HFF-Myc (cell line): ENCODE measurements at places on chromosomes 6 and 20.
A peak's percentile ranks its signal among the peaks of the same experiment; 100 is the strongest.

DNA sequence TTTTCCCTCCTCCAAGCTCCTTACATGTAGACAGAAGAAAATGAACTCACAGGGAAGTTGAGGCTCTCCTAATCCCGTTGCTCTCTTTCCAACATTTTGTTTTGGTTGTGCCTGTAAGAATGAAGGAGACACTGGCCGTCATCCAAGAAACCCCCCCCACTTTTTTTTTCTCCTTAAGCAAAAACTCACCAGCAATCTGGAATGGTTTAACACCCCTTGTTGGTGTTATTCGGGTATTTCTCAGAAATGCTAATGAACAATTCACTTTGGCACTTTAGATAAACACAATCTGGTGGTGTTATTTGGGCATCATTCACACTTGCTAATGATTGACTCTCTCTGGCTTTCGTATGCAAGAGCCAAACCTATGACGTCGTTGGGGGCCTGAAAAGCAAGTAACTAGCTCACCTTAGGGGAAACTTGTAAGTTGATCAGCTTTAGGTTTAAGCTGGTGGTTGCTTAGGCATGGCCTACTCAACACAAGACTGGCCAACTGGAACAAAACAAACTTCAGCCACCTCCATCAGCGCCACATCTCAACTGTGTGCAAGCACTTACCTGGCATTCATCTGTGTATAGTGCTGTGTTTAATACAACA, 24.3 kb upstream of the OLIG3 start:
- DNase-seq = no peak

DNA sequence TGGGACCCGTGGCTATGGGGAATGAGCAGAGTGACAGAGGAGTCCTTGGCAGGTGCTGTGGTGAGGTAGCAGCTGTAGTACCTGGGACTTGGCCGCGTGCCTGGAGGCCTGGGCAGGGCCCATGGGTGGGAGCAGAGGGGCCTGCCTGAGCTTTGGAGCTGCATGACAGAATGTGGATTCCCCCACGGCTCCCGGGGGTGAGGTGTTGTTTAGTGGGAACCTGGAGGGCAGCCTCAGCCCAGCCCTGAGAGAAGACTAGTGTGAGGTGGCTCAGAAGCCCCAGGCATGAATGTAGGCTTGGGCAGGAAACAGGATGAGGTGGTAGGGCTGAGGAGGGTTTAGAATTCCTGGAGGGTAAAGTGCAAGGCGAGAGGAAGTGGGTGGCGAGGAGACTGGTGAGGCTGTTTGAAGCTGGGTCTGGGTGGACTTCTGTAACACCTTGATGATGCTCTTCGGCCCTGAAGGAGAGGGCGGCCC, 86.5 kb upstream of the SCP2D1 start:
- no peak for DNase-seq

DNA sequence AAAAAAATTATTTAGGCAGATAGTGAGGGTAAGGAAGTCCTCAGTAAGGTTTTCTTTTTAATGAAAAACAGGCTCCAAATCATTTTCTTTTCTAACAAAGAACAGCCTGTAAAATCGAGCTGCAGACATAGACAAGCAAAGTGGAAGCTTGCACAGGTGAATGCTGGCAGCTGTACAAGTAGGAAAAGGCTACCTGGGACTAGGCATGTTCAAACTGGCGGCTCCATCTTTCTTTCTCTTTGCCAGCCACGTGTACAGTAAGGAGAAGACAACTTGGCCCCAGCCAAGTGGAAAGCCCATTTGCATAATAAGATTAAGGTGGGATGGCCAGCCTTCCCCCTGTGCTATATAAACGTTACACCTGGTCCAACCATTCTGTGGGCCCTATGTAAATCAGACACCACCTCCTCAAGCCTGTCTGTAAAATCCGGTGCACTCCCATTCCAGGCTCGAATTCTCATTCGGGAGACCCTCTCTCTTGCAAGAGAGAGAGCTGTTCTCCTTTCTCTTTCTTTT, 27.0 kb upstream of the SLC2A12 start:
- no peak for DNase-seq

DNA sequence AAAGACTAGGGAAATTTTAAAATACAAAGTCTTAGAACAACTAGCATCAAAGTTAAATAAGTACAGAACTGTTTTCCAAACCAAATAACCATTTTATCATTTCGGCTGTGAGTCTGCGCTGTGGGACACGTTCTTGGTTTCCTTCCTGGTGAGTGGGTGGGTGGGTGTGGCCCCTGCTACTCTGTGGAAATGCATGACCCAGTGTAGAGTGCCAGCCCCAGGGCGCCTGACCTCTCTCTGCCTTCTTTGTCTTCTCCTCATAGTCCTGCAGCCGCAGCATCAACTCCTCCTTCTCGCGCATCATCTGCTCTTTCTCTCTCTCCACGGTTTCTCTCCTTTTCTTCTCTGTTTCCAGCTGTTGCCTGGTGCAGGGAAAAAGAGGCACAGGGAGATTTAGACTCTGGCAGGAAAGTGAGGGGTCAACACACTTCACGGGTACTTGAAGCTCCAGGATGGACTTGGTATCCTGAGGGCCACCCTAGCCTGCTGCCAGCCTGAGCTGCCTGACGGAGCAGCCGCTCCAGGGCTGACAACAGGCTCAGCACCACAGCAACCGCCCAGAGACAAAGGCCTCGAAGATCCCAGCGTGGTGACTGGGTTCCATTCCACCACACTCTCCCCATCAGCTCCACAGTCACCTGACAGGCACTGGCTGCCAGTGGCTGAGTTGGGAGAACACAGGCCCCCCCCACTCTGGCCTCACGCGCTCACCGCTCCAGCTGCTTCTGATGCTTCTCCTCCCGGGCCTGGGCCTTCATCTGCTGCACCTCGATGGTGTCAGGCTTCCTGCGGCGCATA, 48.4 kb downstream of the EZR start:
- DNase-seq = no peak

- no peak for DNase-seq
Measured at GRCh38 chr6:23200946-23201345, 631.6 kb downstream of the HDGFL1 start.

DNA sequence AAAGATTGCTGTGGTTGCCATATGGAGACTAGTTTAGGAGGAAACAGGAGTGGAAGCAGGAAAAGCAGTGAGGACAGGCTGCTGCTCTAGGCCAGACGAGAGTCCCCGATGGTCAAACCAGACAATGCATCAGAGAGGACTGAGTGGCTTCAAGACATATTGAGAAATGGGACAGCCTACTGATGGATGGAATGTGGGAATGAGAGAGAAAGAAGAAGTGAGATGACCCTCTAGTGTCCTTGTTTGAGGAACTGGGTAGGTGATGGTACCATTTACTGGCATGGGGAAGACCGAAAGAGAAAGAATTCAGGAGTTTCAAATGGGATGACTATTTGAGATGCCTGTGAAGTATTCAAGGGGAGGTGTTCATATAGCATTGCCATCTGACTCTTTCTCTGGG, 111.8 kb upstream of the LAMP5 start:
- DNase-seq = no peak

- no peak for DNase-seq
Measured at GRCh38 chr6:157471895-157472686, 91.1 kb downstream of the ZDHHC14 start.

GRCh38 chr6:138862456-138862855, 66.6 kb downstream of the ECT2L start:
- DNase-seq = no peak

DNA sequence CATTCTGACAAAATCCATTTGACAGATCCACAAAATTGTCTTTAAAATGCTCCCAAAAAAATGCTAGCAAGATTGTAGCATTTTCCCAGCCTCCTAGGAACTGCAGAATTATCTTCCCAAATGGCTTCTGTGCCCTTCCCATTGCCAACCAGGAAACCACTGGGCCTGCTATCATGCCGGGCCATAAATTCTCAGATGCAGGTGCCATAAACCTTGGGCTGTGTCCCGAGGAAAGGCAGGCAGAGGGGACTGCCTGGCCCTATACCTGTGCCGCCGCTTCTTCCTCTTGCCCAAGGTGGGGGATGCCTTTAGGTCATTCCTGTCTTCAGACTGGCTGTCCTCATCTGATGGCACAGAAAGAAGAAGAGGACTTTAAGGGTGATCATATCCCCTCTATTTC, 2.8 kb downstream of the VSX1 start:
- no peak for DNase-seq

DNA sequence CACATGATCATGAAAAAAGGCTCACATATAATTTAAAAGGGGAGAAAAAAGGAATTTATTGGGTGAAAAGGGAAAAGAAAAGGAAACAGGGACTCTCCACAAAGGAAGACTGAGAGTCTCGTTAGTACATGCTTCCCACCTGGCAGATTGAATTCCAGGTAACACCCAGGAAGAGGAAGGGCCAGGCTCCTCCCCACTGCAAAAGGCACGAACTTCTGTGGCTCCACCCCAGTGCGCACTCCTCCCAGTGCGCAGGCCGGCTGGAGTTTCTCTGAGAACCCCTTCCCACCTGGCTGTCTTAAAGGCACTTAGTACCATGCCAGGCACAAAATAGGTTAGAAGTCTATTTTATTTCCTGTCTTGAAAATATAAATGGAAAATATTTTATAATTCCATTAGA, 129.8 kb downstream of the COL12A1 start:
- no peak for DNase-seq

- no peak for DNase-seq
Measured at GRCh38 chr6:89413006-89413400, 930 bp upstream of the RRAGD start.

GRCh38 chr20:52025938-52026337, 165.6 kb downstream of the ZFP64 start:
- no peak for DNase-seq

DNA sequence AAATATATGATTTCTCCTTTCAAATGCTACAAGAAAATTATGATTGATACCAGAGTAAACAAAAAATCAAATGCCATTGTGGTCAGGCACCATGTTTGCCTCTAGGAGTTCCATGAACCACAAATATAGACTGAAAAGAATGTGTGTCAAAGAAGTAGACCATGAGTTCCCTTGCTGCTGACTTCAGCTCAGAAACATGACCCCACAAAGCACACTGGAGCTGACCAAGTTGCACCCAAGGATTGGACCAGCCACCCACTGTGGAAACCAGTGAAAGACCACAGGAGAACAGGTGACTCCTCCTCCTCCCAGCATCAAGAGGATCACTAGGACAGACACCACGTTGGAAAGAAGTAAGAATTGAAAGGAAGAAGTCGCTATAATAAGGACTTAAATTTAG, 90.8 kb upstream of the TENT5A start:
- DNase-seq = no peak

DNA sequence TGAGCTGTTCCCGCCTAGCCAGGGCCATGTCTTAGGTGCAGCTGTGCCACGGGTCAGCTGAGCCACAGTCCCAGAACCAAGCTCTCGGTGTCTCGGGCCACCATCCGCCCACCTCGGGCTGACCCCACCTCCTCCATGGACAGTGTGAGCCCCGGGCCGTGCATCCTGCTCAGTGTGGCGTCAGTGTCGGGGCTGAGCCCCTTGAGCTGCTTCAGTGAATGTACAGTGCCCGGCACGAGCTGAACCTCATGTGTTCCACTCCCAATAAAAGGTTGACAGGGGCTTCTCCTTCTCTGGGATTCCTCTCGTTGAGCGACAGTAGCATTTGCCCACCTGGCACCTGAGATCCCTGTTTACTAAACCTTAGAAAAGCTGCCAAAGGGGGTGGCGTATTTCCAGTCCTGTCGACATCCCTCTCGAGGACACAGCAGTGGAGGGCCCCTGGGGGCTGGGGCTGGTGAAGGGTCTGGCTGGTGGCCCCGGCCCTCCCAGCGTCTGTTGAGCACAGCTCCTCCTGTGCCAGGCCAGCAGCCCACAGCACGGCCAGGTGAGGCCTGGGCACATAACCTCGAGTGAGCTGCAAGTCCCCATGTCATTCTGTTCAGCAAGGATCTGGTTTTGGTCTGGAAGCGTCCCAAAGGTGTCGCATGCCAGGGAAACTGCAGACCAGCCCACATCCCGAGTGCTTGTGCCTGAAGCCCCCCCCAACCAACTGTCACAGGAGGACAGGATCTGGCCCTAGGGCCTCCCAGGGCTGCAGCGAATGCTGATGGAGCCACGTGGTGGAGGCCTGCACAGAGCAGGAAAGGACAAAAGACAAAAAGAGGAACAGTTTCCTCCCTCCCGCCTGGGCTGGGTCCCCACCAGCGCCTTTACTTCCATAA, 21.2 kb upstream of the PYGB start:
- DNase-seq = no peak

DNA sequence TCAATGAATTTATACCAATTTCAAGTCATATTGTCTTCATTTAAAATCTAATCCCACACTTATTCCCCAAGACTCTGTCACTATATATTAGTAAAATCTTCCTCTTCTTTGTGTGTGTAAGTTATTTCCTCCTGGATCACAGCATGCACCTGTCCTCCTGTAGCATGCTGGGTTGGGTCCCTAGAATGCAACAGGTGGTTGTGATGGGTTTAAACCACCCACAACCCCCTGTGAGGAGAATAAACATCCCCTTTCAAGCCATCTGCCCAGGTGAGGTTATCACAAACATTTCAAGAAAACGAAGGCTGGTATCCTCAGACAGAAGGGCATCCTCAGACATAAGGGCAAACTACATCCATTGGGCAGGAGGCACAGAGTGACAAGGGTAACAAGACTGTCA, 26.4 kb downstream of the DZANK1 start:
- no peak for DNase-seq

DNA sequence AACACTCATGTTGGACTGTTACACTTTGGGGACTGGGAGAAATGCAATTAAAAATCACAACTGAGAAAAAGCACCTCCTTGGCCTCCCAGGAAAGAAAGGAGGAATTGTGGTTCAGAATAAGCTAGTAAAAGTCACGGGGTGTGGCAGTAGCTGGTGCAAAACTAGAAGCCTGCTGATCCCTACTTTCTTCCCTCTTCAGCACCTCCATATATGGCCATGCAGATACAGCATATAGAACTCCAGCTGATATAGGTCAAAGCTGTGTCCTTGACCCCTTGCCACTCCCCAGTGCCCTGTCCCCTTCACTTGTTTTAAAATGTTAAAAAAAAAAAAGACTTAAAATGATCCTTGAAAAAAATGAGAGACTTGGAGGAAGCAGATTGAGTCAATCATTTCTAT, 5.5 kb upstream of the FLRT3 start:
- DNase-seq = no peak

DNA sequence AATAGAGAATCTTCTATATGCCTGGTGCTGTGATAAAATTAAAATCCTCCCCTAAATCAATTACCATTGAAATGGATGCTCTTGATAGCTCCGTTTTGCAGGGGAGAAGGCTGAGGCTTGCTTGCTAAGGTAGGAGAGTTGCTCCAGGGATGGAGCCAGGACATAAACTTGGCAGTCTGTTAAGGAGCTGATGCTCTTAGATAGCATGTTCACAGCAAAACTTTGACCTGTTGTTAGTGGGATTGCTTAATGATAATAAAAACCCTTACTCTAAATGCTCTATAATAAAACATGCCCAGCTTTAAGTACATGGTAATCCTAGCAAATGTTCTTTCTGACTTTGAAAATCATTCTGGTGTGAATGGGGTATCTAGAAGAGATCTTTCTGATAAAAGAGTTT, 228.4 kb upstream of the JAG1 start:
- DNase-seq = no peak

GRCh38 chr6:166815629-166816028, 140.7 kb downstream of the RNASET2 start:
- peak; percentile 2 for DNase-seq

DNA sequence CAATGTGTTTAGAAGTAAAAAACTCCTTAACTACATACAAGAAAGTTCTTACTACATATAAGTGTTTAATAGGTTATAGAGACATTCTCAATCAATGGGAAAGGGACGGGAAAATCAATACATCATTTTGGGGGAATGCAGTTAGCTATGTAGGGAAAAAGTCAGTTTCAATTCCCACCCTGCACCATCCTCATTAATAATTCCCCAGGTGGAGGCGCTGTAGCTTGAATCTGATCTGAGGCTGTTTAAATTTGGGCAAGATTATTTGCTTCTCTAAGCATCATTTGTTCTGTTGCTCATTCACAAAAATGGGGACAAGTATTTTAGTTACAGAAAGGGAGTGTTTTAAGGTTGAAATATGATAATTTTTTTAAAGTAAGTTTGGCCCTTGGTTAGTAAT, 19.1 kb downstream of the OLIG3 start:
- no peak for DNase-seq
